Epithelial cell of alveolus of lung (primary cell): ENCODE measurements at places on chromosomes 1 and 21. TPM values are rescaled to one million over a fixed set of nuclear protein-coding genes. Genes with fewer than 3 reads are reported as not detected.

The GSTM2 gene
- 23.4 and 31.6 TPM in 2 replicates for total RNA-seq

The TNNI3K gene
- not detected in 2 replicates for total RNA-seq

The TTC3 gene
- 138 and 153 TPM in 2 replicates for total RNA-seq

The XCL2 gene
- total RNA-seq, result not detected in 2 replicates

The NTMT2 gene
- total RNA-seq, result not detected in 2 replicates

The RPE65 gene
- total RNA-seq, result 0.32 TPM in 1 of 2 replicates, not detected in the other

The ADAMTSL4 gene
- total RNA-seq, result 9.4 and 70.6 TPM in 2 replicates

The ERG gene
- 0.26 and 0.32 TPM in 2 replicates for total RNA-seq

The FRRS1 gene
- 5.0 and 7.4 TPM in 2 replicates for total RNA-seq

The TARS2 gene
- total RNA-seq, result 16.7 and 17.0 TPM in 2 replicates

The OPTC gene
- total RNA-seq, result not detected in 2 replicates

The IFT25 gene
- total RNA-seq, result 12.1 and 26.0 TPM in 2 replicates

The COL11A1 gene
- 3.3 and 8.0 TPM in 2 replicates for total RNA-seq
